ENCODE measurements at places on chromosomes 13 and 19. TPM values are rescaled to one million over a fixed set of nuclear protein-coding genes. Genes with fewer than 3 reads are reported as not detected.

GRCh38 chr13:34419755-34420154 lies 522.3 kb upstream of the NBEA start:
- DNase-seq, result no peak

Gene C1QTNF9
- total RNA-seq, result 0.51 TPM

GRCh38 chr13:25330541-25330940 lies 29.1 kb downstream of the NUP58 start:
- peak; percentile 13 for DNase-seq

DNA sequence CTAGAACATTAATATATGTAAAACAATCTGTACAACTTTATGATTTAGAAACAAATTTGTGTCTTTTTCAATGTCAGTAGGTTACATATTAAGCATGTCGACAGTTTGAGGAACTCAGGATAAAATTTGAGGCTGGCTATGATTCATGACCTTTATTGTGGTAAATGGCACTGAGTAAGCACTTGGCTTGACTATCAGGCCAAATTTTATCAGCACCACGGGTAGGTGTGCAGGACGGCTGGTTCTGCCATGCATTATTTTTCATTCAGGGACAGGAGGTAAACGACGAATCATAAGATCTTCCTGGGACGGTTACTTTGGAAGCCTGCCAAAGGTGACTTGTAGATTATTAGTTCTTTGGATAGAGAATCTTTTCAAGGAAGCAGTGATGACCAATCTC lies 19.9 kb upstream of the CYP4F8 start:
- no peak for DNase-seq

Gene PRR19
- total RNA-seq, result 2.8 TPM

- DNase-seq, result no peak
These were observed 10.8 kb downstream of the C19orf44 start for GRCh38 chr19:16506961-16507360.

DNA sequence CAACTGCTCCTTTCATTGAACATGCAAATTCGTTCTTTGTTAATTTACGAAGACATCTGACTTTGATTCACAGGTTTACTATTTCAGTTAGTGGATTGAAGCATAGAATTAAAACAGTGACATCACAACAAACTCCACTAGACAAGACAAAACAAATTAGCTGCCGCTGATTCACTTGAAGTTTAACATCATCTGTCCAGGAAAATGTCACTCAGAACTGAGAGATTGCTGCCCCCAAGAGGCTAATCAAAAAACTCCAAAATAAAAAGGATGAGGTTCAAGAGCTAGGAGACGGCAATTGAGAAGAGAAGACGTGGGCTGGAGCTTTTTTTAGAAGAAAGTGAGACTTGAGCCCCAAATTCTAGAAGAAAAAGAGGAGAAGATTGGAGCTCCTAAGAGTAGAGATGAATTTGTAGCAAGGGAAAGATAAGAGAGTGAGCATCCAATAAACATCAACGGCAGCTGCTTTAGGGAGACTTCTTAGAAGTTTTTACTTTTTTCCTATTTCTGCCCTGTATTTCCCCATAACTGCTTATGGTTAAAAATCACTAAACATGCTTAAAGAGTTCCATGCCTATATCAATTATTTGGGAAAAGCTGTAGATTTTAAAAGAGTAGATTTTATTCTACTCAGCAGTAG lies 40.8 kb upstream of the TPP2 start:
- DNase-seq, result peak; percentile 63

GRCh38 chr19:3591876-3592613 lies 6.8 kb downstream of the GIPC3 start:
- DNase-seq, result no peak

DNA sequence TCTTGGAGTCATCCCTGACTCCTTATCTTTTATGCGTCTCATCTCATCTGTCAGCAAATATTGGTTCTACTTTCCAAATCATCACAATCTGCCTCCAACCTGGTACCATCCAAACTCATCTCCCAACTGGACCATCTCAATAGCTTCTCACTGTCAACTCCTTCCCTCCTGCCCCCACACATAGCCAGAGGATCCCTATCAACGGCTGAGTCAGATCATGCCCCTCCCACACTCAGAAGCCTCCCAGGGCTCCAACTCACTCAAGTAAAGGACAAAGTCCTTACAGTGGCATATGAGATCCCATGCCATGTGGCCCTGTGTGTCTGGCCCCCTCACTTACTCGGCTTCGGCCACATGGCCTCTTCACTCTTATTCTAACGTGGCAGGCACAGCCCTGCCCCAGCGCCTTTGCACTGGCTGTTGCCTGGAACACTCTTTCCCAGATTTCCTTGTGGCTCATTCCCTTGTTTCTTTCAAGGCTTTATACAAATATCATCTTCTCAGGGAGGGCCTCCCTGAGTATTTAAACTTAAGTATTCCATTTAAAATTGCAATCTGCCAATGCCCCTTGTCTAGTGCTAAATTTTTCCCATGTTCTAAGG lies 4.3 kb downstream of the SPRED3 start:
- DNase-seq, result peak; percentile 33

DNA sequence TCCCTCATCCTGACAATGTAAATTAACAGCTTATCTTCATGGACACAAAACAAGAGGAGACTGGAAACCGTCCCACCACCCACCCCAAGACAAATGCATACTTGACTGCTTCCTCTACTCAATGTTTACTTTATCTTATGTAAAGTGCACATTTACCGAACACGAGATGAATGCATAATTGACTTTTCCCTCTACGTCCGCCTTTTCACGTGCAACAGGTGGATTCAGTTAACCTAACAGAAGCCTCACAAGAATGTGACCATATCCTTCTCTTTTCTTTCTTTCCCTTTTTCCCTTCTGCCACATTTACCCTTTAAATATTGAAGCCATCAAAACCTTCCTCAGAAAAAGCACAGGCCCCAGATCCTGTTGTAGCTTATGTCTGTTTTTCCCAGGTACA lies 468.0 kb downstream of the UQCRFS1 start:
- DNase-seq, result no peak

DNA sequence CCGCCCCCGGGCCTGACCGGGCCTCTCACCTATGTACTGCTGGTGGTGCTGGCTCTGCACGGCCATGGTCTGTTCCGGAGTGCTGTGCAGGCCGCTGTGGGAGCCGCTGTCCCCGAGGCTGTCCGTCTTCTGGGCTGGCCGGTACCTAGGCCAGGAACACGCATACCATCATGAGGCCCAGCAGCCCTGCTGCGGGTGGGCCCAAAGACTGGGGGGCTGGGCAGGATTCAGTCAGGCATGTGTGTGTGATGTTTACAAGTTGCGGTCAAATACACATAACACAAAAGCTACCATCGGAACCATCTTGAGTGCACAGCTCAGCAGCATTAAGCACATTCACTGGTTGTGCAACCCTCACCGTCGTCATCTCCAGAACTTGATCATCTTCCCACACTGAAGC lies 32.2 kb upstream of the RANBP3 start:
- DNase-seq, result no peak

Gene CEACAM20
- not detected for total RNA-seq

All from HT1080 (cell line).